ENCODE measurements at places on chromosomes 12 and 14.

GRCh38 chr12:10163084-10163483 is 8.8 kb downstream of the OLR1 start:
- DNase-seq: no peak

- no peak for DNase-seq
These were observed 38.9 kb downstream of the FOXN3 start for GRCh38 chr14:89378119-89378518.

DNA sequence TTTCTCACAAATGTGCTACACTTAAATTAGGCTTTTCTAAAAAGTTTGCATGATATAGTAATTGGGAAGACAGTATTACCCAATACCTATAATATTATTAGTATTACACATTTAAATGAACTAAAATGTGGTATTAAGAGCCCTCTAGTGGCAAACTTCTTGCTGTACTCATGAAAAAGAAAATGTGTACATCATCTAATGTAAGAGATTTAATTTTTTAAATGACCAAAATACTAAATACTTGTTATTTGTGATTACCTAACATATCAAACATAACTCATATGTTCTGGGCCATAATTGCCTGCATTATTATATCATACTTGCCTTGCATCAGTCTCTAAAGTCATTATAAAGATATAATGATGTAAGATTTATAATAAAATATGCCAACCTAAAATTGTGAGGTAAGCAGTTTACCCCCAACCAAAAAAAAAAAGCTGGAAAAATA is 64.2 kb downstream of the DNAI7 start:
- DNase-seq: no peak

DNA sequence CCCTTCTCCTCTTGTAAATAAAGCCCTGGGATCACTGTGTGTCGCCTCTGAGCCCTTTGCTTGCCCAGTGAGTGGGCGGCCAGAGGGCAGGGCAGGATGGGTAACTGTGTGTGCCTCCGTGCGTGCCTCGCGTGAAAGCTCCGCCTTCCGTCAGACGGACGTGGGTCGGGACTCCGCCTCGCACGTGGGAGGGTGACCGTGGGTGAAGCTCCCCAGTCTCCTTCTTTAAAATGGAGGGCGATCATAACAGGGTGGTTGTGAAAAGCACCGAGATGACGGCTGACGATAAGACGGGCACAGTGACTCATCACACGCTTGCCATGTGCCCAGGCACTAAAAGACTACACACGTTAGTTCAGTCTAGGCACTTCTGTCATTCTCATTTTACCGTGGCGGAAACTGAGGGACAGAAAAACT is 9.2 kb downstream of the PHB2 start:
- peak; percentile 65 for DNase-seq

- no peak for DNase-seq
These were observed 34.8 kb upstream of the MMP17 start for GRCh38 chr12:131793243-131794022.

- DNase-seq: no peak
These were observed 224.4 kb downstream of the CHST11 start for GRCh38 chr12:104681012-104681690.

DNA sequence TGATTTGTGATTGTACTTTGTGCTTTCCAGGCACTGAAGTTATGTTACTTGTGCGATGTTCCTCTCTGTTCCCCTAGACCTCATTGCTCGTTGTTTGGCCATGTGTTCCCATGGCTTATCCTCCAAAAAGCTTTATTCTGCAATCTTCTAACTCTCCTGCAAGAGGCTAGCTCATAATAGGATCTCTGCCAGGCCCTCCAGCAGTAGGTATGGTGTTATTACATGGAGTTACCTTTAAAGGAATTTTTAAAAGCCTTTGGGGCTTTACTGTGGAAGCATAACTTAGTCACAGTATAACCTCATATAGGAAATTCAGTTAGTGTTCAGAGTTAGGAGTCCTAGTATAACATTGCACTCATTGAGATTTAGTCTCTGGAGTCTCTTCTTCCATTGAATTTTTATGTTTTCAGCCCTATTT is 292.3 kb downstream of the RAD51B start:
- DNase-seq: no peak

- DNase-seq: no peak
These were observed 601.4 kb downstream of the C12orf50 start for GRCh38 chr12:87427770-87428169.

DNA sequence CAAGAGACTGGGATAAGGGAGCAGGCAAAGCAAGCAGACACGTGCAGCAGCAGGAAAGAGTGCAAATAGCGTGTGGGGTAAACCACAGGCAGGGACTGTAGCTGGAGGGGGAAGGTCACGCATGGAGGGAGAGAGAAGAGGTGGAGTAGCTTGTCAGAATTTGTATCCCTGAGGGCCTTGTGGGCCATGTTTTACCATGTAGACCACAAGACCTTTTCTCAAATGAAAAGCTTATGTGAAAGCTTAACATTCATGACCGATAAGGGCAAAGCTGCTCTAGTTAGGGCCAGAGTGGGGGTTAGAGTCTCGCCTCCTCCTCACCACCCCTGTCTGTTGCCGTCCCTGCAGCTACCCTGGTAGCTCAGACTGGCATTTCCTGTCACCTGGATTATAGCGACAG is 152.9 kb upstream of the E2F7 start:
- DNase-seq: no peak

DNA sequence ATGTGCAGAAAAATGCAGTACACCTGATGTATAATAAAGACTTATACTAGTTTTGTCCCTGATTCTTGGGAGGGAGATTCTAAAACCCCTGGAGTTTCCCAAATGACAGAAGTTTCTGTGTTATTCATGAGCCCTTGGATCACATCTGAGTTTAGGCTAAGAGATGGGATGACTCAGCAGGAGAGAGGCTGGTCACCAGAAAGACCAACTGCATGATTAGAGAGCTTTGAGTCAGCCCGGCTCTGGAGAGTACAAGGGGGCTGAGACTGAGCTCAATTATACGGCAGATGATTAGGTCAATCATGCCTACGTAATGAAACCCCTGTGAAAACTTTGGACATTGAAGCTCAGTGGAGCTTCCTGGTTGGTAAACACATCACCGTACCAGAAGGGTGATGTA is 174.2 kb downstream of the SSPN start:
- DNase-seq: no peak

DNA sequence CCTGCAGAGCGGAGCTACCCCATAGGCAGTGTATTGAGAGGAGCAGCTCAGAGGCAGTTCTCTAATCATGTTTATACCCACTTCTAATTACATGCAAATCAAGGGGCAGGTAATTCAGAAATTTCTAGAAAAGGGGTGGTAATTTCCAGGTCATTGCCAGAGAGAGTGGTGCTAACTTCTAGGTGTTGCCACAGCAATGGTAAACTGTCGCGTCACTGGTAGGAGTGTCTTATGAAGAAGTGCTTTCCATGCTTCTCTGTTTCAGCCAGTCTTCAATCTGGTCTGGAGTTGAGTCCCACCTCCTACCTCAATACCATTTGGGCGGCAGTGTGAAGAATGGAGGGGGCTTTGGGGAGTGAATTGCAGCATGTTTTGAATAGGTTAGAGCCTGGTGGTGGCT is 8.5 kb upstream of the AMN1 start:
- no peak for DNase-seq

GRCh38 chr12:1830981-1831963 is 10.9 kb downstream of the LRTM2 start:
- peak; percentile 75 for DNase-seq

DNA sequence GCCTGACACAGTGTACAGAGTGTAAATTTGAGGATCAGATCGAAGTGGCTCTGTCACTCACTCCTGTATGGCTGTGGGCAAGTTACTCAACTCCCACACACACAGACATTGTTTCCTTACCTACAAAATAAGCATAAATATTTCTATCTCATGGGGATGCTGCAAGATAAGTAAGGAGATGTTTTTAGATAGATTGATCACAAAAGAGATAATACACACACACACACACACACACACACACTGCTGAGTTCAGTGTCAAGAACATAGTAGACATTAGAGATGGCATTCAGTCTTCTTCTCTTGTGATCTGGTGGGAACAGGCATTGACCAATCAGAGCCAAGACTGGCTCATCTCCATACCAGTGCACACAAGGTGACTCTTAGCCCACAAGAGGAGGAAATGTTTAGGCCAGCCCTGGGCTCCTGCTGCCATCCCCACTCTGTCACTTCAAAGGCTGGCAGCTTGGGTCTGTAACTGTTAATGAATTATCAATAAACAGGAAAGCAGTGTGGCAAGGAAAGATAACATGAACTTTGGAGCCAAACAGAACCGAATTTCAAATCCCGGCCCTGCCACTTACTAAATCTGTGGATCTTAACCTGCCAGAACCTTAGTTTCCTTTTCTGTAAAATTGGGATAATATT is 3.4 kb upstream of the RNASE8 start:
- DNase-seq: no peak

- no peak for DNase-seq
These were observed 7.0 kb downstream of the MYL2 start for GRCh38 chr12:110913119-110914056.

GRCh38 chr14:49553892-49554291 is 32.3 kb downstream of the RPS29 start:
- DNase-seq: no peak

DNA sequence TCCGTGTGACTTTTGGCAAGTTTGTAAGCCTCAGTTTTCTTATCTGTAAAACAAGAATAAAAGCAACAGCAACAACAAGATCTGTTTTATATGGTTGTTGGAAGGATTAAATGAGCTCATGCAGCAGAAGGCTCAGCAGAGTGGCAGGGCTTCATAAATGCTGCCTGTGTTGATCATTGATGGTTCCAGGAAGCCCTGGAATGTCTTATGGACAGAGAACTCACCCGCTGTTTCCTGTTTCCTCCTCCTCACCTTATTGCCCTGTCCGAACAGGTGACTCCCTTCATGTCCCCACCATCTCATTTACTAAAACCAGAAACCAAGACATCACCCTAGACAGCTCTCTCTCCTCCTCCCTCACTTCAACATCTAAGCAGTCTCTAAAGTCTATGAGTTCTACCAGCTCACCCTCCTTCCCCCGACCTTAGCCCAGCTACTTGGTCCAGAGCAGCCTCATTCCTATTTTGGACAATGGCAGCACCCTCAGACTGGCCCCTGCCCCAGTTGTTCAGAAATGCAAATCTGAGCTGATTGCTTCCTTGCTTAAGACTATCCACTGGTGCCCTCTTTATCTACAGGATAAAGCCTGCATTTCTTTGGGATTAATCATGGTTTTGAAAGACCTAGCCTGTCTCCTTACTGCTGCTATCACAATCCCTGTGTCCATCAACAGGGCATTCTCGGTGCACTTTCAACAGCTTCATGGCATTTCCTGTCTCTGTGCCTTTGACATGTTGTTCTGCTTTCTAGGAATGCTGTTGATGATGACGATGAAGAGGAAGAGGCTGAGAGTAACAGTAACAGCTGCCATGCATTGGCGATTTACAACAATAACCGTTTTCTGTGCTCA is 21.4 kb upstream of the GSG1 start:
- no peak for DNase-seq

- DNase-seq: no peak
These were observed 668.0 kb downstream of the DIO2 start for GRCh38 chr14:79543348-79543747.

- DNase-seq: no peak
These were observed 24.4 kb downstream of the ATP23 start for GRCh38 chr12:57965766-57966165.

DNA sequence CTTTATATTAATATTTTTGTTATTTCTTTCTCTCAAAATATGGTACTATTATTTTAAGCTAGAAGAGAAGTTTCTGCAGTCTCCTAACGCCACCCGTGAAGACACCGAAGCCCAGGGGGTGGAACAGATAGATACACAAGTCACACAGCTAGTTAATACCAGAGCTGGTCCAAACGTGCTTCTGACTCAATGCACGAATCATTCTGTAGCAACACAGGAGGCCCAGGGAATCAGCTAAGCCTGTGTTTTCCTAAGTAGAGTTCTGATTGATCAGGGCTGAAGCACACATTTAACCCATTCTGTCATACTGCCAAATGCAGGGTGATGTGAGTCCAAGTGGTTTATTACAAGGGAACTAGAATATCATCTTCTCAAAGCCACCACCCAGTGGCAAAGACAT is 116.9 kb upstream of the PWP1 start:
- DNase-seq: no peak

- DNase-seq: no peak
These were observed 60.6 kb downstream of the ARL6IP4 start for GRCh38 chr12:123041042-123041531.

GRCh38 chr12:99260456-99260996 is 387.0 kb upstream of the GARIN6 start:
- no peak for DNase-seq

- no peak for DNase-seq
These were observed 172.4 kb downstream of the EMP1 start for GRCh38 chr12:13368971-13369370.

GRCh38 chr14:40682131-40682913 is 924.4 kb upstream of the LRFN5 start:
- no peak for DNase-seq

DNA sequence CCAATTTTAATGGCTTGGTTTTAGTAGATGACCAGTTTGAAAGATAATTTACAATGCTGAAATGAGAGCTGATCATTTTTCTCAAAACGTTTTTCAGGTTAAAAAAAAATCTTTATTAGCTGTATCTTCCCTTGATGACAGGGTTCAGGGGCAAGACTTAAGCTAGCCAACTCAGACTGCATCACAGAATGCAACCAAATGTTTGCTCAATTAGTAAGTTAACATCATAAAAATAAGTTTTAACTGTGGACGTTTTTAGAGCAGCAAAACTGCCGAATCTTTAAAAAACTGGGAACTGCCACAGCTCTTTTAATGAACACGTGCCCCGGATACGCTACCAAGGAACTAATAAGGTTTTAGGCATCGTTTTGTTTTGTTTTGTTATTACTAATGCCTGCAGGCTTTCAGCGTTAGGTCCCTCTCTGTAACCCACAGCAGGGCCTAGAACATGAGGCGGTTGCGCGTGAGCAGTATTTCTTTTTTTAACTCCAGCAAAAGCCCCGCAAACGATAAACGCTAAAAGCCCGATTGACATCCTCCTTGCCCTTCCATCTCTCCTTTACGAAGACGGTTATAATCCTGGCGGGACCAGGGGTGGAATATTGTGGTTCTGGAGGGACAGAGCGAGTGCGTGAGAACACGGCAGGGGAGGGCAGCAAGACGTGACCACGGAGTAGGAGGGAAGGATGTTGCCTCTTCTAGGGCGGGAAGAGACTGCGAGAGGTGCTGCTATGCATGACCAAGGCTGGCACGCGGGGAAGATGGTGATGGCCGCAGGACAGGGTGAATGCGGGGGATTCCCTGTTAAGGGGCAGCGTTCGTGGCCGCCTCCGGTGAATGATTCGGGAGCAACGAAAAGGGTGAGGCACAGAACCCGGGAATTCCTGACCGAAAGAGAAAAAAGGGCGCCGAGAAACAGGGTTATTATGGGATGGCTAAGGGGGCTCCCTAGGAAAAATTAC is 652 bp downstream of the SUPT16H start:
- DNase-seq: peak; percentile 78

All from RWPE2 (cell line).